ENCODE measurements at places on chromosomes 3 and 15.

DNA sequence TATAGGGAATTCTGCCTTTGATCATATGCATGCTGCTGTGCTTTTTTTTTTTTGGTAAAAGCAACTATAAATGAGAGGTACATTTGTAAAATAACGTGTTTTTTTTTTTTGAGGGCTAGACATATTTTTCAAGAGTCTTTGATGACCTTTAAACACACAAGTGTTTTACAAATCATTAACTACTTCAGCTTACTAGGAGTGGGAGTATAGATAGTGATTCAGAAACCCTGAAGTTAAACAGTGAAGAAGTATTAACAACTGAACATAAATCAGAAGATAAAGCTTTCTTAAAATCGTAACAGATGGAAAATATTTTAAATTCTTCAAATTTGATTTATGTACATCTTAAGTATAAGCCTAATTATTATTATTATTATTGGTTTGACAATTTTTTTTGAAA is 2.9 kb upstream of the GMNC start:
- no peak for DNase-seq

DNA sequence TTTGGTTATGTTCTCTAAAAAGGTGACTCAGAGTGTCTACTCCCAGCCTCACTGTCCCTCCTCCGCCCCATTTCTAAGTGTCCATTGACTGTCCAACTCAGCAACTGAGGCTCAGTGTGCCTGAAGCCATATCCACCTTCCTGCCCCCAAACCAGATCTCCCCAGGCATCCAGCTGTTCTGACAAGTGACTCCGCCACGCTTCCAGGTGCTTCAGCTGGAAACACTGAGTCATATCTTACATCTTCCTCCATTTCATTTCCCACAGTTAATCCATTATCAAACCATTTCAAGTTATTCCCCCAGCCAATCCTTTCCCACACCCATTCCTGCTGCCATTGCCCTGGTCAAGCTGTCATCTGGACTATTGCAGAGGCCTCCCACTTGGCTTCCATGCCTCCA is 17.1 kb downstream of the MAGEF1 start:
- no peak for DNase-seq

DNA sequence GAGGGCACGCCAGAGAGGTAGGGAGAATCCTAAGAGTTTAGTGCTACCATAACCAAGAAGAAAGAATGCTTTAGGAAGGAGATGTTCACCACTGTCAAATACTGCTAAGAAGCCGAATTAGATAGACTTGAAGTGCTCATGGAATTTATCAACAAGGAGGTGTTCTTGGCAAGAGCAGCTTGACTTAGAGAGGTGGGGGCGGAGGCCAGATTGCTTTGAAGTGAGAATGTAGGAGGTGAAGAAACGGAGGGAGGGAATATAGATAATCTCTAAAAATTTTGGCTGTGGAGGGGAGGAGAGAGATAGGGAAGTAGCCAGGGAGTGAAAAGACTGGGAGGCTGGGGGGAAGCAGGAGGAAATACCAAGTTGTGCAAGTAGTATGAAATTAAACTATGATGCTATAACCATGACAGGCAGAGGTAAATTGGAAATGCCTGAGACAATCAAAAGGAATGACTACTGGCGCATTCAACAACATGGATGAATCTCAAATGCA is 35.5 kb downstream of the GADL1 start:
- no peak for DNase-seq

- DNase-seq: no peak
Observed at GRCh38 chr15:75232252-75232813, 25.8 kb upstream of the GOLGA6C start.

GRCh38 chr15:48190932-48191573 is 412 bp upstream of the CTXN2 start:
- no peak for DNase-seq

DNA sequence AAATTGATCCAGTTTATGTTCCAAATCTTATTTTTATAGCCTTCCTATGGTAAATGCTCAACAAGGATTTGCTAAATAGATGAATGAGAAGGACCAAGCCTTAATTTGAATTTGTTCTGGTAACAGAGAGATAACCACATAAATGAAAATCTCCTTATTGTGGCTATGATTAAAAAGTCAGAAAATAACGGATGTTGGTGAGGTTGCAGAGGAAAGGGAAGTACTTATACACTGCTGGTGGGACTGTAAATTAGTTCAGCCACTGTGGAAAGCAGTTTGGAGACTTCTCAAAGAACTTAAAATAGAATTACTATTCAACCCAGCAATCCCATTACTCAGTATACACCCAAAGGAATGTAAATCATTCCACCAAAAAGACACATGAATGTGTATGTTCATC is 26.2 kb downstream of the AAGAB start:
- DNase-seq: no peak

- no peak for DNase-seq
Observed at GRCh38 chr3:116413319-116413718, 32.0 kb downstream of the LSAMP start.

DNA sequence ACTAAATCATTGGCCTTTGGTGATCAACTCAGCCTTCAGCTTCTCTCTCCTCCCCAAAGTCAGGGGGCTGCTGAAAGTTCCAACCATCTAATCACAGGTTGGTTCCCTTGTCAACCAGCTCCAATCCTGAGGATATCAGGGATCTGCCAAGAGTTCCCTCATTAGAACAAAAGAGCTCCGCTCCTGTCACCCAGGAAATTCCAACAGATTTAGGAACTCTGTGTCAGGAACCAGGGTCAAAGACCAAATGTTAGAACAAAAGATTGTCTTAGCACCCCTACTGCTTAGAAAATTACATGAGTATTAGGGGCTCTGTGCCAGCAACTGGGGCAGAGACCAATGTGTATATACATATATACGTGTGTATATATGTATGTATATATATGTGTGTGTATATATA is 32.3 kb upstream of the RAB7A start:
- DNase-seq: no peak

DNA sequence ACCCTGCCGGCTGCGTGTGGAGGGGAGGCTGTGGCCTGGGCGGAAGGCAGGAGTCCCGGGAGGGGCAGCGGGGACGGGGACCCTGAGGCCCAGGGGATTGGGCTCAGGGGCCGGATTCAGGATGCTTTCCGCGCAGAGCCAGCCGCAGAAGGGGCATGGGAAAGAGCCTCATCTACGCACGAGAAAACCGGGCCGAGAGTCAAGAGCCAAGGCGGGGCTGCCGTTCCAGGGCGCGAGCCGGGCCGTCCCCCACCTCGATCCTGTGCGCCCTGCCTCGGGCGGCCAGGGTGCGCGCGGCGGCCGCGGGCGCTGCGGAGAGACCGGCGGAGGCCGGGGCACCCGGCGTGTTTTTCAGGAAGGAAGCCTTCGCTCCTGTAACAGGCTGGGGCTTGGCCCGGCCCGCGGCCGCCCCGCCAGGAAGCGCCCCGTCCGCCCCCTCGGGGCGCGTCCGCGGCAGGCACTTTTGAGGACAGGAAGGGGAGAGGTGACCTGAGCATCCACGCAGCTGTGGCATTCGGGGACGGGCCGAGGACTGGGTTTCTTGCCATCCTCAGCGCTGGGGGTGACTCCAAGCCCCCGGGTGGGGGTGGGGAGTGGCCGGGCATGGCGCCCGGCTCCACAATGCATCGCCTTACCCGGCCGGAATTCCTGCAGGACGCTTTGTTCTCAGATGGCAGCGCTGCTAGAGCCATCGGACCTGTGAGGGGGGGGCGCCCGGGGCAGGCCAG is 62.3 kb upstream of the GATA2 start:
- DNase-seq: no peak

GRCh38 chr3:129648391-129648790 is 41.9 kb upstream of the PLXND1 start:
- DNase-seq: no peak

GRCh38 chr15:68681836-68682235 is 103.0 kb downstream of the CORO2B start:
- DNase-seq: no peak

GRCh38 chr15:63597821-63598220 is 634 bp downstream of the FBXL22 start:
- no peak for DNase-seq

DNA sequence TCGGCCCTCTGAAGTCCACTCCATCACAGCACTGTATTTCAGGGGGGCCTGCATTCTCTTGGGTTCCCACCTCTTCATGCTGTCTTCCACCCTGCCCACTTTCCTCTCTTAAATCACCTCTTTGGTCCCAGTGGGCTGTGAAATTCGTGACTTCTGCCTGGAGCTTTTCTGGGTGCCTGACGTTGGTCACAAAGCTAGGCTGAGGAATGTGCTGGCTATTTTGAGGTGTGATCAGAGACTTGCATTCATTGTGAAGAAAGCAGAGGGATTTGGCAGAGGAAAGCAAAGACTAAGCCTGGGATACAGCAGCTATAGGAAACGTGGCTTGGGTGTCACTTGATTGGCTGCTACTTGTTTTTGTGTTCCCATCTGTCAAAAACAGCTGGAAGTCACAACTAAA is 202.5 kb downstream of the SATB1 start:
- DNase-seq: no peak
